NCI-H510A treated with DMSO at 0.1 percent for 48 hours (cell line): ENCODE measurements at places on chromosomes 12 and 14.

DNA sequence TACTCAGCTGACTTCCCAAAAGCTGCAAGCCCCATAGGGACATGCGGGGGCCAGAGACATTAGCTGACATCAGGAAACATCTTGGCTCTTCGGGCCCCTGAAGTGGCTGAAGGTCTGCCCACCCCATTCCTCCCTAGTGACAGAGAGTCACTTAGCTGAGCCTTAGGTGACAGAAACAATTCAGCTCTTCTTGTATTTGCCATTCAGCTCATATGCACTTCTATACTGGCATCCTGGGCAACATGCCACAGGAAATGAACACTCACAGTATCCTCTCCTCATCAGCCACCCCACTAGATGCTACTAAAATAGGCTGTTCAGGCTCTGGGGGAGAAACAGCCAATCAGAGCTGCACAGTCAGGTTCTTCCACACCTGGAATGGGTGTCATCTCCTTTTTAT lies 3.4 kb downstream of the DCTN2 start:
- DNase-seq: peak; percentile 69

DNA sequence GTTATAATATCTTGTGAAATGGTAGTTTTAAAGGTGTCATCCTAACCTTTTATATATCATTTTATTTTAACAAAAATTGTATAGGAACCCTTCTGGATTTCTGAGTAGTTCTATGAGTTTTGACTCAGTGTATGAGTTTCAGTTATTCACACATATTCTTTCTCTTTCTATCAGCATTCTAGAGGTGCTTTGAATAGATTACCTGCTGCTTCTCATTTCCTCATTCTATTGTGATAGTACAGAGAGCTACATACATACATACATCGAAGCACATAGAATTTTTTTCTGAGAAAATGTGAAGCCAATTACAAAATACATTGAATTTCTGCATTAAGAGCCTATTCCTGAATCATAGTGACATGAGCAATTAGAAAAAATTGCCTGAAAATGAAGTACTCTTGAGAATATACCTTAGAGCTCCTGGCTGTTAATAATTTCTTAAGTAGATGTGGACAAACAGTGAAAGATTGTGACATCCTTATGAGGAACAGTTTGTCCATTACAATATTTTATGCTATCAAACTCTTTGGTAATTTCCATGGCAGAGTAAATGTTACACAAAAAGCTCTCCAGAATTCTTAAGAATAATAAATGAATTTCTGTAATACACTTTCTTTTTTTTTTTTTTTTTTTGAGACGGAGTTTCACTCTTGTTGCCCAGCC lies 556.6 kb downstream of the TRHDE start:
- DNase-seq: no peak

GRCh38 chr12:19095756-19096480 lies 33.6 kb upstream of the PLEKHA5 start:
- no peak for DNase-seq

DNA sequence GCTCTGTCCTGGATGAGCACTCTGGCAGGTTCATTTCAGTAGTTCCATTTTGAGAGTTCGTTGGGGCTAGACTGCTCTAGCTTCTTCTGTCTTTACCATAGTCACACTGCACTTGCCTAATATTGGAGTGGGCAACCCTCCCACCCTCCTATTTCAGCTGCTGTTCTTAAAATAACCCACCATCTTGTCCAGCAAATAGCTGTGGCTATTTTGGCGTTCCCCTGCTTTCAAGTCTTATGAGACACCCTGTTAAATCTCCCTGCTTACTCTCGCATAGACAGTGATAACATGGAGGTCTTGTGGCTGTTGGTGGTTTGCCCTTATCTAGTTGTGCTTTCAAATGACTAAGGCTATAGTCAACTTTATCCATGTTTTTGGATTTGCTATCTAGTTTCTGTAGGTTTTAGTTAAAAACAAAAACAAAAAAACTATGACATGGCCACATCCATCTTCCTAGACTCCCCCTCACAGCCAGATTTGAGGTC lies 65.5 kb downstream of the LRP6 start:
- no peak for DNase-seq

DNA sequence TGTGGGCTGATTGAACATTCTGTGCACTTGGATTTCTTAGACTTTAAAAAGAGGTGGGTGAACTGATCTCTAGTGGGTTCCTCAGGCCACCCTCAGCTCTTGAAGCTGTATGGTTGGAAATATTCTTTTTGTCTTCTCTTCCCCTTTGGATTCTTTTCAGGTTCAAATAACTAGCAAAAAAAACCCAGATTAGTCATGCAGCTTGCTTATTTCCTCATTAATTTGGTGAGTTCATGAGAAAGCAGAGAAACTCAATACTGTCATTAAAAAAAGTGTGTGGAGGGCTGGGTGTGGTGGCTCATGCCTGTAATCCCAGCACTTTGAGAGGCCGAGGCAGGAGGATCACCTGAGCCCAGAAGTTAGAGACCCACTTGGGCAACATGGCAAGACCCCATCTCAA lies 183.4 kb downstream of the ESR2 start:
- DNase-seq: no peak

GRCh38 chr12:65501093-65501621 lies 222.7 kb downstream of the MSRB3 start:
- no peak for DNase-seq

GRCh38 chr14:51566831-51567582 lies 84.7 kb upstream of the FRMD6 start:
- peak; percentile 53 for DNase-seq

DNA sequence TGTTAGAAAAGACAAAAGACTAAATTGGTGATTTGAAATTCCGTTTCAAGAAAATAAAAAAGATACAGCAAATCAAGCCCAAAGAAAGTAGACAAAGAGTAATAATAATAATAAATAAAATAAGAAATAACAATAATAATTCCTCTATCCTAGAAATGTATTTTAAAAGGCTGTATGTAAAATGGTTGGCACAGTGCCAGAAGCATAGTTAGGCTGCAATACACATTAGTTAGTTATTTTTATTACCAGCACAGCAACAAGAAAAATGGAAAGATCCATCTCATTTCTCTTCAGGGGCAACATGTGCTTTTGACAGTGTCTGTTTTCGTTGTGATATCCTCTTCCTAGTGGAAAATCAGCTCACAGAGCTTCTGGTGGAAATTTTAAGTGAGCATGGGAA lies 174.1 kb upstream of the TMTC1 start:
- DNase-seq: no peak

DNA sequence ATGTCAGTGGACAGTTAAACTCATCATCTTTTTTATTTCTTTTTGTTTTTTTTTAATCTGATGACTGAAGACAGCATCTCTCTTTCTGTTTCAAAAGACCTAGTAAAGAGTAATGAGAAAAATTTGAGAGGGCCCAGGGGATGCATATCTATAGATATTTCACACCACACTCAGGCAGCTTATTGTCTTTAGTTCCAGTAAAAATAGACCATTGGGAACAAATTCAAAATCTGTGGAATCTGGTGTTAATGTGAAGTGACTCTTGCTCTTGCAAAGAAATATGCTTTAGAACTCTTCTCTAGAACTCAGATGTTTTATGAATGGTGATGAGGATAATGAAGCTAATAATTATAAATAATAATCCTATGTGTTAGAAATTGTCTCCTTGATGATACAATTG lies 214.5 kb upstream of the ATP2B1 start:
- DNase-seq: no peak

DNA sequence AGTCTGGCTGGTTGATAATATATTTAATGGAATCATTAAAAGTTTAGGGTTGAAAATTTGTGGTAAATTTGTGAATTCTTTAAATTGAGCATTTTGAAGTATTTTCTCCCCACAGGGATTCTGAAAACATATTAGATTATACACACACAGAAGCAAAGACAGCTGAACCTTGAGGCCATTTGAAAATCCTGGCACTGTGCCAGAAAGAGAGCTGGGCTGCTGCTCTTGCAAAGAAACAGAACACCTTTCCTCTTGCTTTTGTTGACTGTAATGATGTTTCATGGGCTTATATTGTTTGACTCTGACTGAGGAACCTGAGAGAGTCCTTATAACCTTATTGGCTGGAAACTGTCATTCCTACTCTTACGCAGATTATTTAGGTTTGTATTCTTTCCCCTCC lies 4.8 kb downstream of the RNF34 start:
- peak; percentile 97 for DNase-seq

- DNase-seq: no peak
Measured at GRCh38 chr14:92496191-92496857, 17.3 kb upstream of the RIN3 start.

DNA sequence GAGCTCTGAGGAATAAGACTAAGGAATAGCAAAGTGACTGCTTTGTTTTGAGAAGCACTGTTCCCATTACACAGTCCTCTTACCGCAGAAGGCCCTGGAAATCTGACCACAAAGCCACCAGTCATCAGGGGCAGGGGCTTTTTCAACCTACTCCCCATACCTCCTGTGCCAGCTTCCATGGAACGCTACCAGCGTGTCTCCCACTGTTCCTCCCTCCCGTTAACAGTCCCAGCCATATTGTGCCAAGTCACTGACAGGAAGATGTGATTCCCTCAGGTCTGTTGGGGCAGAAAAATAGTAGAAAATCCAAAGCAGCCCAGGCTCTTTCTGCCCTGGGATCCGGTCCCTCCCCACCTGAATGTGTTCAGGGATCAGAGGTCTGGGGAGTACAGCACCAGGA lies 46.6 kb upstream of the VPS33A start:
- no peak for DNase-seq

DNA sequence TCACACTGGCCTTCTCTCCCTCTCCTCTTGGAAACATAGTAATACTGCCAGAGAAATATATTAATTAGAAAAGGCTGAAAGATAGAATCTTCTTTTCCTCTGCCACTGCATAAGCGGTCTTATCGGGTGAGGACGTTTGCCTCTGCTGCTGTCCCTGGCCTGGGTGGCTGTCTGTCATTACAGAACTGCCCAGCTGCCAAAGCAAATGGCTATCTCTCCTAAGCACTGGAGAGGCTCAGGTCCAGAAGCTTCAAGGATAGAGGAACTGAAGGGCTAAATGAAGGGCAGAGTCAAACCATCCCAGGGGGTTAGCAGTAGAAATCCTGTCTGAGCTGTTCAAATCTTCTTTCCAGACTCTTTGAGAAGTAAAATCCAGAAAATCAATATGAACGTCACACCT lies 198.6 kb upstream of the CAND1 start:
- no peak for DNase-seq

DNA sequence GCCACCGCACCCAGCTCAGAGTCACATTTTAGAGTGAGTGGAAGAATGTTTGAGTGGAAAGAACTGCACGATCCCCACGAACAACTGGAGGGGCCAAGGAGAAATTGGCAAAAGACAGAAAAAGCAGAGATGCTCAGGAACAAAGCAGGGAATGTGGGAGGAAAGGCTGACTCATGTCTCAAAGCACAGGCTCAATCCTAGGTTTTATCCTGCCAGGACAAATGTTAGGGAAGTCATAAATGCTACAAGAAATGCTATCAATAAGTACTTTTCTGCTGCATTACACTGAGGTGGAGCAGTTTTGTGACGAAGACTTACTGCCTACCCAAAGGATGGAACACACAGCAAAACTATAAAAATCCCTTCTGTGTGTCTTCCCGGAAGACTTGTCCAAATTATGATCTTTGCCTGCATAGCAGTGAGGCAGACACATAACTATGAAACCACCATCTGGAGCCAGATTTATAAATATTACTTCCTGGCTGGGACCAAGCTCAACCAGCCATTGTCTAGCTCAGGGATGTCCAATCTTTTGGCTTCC lies 26.7 kb downstream of the NIN start:
- DNase-seq: no peak

GRCh38 chr12:32567296-32567674 lies 111.8 kb upstream of the DNM1L start:
- no peak for DNase-seq

DNA sequence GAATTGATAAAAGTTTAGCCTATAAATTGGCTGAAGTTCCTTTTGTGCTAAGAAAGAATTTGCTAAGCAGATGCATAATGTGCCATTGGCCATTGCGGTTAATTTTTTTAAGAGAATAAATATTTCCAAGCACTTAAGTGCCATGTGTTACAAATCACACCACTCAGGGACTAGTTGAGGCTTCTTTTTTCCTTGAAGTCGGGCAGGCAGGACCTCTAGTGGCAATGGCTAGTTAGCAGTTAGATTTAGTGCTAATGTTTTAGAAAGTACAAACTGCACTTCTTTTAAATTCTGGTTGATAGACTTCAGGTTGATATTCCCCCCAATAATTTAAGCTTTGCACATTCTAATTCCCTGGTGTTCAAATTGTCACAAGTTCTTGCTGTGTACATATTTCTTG lies 294.3 kb downstream of the APAF1 start:
- DNase-seq: peak; percentile 9

GRCh38 chr12:94263905-94264561 lies 115.7 kb downstream of the PLXNC1 start:
- DNase-seq: no peak

DNA sequence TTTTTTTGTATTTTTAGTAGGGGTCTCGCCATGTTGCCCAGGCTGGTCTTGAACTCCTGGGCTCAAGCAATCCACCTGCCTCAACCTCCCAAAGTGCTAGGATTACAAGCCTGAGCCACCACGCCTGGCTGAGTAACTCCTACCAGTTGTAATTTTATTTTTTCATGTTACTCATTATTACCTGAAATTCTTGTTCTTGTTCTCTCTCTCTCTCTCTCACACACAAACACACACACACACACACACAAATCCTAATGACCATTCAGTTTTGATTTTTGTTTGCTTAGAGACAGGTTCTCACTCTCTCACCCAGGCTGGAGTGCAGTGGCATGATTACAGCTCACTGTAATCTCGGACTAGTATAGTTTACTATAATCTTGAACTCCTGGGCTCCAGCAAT lies 30.2 kb downstream of the DNAL1 start:
- no peak for DNase-seq

- peak; percentile 82 for DNase-seq
Measured at GRCh38 chr14:57189070-57189469, 79.6 kb downstream of the EXOC5 start.

DNA sequence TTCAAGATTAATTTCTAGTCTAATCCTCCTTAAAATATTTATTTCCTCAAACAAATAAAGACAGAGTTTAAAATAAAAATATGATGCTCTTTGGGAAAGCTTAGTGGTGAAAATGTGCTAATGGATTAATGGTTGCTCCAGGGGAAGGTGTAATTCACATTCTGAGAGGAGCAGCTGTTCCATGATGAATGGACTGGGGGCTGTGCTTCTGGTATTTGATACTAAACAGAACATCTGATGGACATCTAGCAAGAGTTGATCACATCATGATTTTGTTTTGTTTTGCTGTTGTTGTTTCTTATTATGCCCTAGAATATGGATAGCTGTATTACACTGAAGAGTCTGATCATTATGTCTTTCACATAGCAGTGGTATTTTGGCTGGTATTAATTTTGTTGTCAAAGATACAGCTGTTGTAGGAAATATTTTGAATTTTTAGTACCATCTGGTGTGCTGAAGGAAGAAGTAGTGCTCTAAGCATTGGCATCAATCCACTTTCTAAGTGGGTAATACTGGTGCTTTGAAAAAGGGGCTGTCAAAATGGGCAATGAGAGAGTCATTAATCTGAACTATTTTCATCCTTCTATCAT lies 296.4 kb downstream of the ADAMTS20 start:
- no peak for DNase-seq
